Activated naive CD4-positive, alpha-beta T cell treated with Interleukin-2 at 50 U/mL for 16 hours (primary cell): ENCODE measurements at places on chromosomes 3 and 15.
A peak's percentile ranks its signal among the peaks of the same experiment; 100 is the strongest.

DNA sequence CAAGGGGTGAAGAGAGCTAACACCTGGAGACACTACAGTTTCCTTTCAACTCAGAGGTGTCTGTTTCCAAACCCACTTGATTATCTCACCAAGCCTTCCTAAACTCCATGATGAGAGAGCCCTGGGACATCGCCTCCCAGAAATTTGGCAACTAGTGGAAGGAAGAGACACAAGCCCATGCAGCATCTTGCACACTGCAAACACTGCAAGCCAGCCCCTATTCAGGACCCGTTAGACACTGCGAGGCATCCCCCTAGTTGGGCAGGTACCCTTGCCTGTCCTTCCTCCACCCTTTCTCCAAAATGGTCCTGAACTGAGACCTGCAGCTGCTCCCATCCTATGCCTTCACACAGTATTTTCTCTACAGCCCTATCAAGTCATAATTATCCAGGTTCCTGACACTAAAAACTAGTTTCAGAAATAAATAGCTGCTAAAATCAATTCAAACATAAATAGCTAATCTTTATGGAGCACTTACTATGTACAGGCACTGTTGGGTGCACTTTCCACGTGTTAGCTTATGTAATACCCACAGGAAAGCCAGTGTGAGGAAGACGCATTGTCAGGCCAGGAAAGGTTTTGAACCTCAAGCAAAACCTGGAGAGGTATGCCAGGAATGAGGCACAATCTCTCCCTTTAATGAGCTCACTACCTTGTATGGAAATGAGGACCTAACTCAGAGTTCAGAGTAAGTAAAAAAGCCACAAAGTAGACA is 2.8 kb downstream of the MAGI1 start:
- DNase-seq: no peak

- no peak for DNase-seq
These were observed 291.0 kb downstream of the CLSTN2 start for GRCh38 chr3:140225996-140226395.

GRCh38 chr3:177367788-177368187 is 170.5 kb upstream of the TBL1XR1 start:
- DNase-seq: no peak

GRCh38 chr15:31060429-31061140 is 40.9 kb downstream of the TRPM1 start:
- no peak for DNase-seq

DNA sequence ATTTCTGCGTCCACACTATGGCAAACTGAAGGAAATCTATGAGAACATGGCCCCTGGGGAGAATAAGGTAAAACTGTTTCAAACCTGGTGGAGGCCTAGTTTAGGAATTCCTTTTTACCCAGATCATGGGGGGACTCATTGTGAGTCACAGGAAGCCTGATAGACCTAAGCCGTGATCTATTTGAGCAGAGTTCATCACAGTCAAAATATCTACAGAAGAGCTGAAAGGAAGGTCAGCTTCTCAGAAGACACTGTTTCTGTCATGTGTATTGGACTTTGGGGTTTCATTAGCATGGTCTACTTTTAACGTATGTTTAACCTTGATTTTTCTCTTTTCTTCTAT is 1.3 kb downstream of the PSMD2 start:
- no peak for DNase-seq

DNA sequence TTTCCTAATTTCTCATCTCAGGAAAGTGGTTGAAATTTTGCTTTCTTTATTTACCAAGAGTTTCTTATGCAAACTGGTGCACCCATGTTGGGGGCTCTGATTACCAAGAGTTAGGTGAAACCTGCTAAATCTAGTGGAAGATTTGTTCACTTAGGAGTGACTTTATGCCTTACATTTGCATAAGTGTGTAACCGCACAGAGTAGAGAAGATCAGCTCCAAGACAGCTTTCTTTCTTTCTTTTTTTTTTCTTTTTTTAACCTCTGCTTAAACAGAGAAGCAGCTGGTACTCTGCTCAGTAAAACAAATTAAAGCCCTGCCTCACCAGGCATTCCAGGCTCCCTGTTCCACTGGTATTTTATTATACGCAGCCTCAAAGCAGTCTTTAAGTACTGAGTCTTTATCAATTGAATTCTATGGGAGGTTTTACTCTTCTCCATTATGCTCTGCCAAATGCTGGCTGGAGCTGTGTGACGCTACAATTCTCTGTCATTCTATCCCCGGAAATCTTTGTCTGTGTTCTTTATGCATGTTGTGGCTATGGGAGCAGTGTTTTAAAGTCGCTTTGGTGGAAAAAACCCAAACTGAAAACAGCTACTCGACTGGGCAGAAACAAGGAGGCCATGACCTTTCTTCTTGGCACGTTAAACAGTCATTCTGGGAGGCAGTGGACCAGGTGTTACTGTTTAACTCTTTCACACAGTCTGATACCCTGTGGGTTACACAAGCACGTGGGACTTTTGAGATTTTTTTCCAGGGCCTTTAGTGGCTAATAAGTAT is 55.2 kb upstream of the GBE1 start:
- DNase-seq: no peak

DNA sequence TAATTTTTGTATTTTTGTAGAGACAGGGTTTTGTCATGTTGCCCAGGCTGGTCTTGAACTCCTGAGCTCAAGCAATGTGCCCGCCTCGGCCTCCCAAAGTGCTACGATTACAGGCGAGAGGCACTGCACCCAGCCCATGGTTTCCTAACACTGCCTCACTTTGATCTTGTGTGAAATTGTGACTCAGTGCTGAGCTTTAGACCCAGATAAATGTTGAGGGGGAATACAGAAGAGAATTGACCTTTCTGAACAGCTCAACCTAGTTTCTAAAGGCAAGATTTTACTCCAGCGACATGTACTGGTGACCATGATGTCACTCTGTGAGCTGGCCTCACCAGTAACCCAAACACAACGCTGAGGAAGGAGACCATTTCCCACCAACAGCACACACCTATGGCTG is 73.5 kb downstream of the ATP1B3 start:
- no peak for DNase-seq

- peak; percentile 15 for DNase-seq
These were observed 6.7 kb downstream of the TNFSF10 start for GRCh38 chr3:172516318-172517214.

DNA sequence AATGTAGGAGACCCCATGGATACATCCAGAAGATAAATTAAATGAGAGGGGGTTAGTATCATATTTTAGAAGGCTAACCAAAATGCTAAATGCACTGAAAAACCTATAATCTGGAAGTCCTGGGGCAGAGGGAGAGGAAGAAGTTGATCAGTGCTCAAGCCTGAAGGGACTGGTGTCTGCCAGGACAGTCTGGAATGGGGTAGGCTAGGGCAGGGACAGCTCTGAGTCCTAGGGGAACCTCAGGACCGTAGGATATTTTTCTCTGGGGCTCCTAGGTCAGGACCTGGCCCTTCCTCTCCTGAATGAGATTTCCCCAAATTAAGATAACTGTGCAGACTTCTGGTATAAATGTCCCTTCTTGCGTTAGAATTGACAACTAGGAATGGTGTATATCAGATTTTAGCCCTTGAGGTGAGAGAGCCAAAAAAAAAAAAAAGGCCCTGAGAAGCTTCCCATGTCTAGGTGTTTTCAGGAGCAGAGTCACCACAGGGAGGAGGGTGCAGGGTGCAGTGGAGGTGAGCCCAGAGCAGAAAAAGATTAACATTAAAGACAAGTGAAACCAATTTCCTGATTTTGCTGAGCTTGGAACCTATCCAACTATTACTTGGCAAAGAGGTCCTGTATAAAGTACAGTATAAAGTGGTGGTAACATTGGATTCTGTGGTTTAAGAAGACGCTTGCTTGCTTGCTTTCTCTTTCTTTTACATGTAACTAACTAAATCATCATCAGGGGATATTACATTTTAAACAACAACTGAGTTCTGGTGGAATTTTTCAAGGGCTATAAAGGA is 63.5 kb downstream of the HACD2 start:
- no peak for DNase-seq

GRCh38 chr15:36908991-36909390 is 191.4 kb downstream of the MEIS2 start:
- no peak for DNase-seq

GRCh38 chr3:118088696-118089095 is 946.0 kb downstream of the IGSF11 start:
- DNase-seq: no peak

- no peak for DNase-seq
These were observed 48.4 kb downstream of the MOBP start for GRCh38 chr3:39515681-39516441.

DNA sequence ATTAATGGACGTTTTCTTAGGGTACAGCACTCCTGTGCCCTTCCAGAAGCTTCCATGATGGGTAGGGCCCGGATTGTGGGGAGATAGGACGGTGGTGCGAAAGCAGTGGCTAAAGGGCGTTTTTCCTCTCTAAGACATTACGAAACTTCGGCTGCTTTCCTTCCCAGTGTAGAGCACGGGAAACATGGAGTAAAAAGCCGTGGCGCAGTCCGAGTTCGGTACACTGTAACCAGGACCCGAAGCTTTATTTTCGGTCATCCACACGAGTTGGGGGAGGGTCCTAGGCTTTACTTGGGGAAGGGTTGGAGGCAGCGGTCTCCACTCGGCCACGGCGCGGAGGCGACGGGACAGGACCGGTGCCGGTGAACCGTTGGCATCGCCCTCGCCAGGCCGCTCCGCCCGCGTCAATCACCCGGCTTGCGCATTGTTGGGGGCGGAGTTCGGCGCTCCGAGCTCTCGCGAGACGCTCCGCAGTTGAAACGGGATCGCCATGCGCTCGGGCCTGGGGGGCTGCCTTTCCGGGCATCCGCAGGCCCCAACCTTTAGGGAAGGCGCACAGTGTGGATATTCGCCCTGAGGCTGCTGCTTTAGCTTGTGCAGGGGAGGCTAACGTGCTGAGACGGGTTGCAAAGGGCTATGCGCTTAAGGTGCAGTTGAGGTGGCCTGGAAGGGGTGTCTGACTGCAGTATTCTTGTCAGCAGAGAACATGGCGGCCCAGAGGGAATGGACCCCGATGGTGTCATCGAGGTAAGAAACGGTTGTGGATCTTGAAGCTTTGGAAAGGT is 546 bp downstream of the EIF4A2 start:
- DNase-seq: peak; percentile 76

DNA sequence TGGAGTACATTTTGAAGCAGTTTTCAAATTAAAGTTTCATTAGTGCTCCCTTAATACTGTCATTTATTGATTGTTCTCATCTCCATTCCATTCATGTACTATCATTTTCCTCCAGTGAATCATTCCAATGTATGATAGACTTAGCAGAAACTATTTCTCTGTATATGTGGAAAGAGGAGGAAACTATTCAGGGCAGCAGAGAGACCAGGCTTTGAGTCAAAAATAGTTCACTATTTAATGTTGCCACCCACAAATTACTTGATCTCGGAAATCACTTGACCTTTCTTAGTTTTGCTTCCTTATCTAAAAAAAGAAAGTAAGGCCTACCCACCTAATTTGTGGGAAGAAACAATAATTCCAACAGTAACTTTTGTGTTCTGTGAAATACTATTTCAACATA is 610.5 kb upstream of the ZNF385D start:
- no peak for DNase-seq

DNA sequence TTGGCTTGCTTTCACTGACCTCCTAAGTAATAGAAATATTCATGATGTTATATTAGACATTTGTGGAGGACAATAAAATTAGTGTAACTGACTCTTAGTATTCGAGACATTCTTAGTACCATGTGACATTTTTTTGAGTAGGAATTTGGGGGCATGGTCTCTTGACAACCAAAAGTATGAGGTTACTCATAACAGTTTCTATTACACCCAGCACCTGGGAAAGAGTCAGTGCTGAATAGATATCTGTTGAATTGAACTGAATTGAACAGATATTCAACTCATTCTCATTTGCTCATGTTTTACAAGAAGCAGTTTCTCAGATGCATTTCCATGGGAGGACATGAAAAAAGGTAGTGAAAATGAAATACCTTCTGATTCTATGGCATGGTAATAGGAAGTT is 84.4 kb downstream of the CMSS1 start:
- no peak for DNase-seq

DNA sequence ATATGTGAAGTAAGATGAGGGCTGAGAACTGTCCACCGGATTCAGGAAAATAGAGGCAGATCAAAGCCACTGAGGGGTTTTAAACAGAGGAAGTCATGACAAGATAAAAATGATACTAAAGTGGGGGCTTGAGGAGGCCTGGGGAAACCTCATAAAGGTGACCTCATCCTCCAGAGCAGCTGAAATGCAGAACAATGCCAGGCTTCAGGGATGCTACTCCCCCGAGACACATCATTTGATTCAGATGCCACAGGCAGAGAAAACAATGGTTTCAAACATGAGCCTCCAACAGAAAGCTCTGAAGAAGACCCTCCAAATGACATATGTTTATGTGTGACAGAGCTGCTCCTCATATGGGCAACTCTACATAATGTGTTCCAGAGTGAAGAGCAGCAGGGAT is 6.4 kb downstream of the CFAP20DC start:
- DNase-seq: no peak

DNA sequence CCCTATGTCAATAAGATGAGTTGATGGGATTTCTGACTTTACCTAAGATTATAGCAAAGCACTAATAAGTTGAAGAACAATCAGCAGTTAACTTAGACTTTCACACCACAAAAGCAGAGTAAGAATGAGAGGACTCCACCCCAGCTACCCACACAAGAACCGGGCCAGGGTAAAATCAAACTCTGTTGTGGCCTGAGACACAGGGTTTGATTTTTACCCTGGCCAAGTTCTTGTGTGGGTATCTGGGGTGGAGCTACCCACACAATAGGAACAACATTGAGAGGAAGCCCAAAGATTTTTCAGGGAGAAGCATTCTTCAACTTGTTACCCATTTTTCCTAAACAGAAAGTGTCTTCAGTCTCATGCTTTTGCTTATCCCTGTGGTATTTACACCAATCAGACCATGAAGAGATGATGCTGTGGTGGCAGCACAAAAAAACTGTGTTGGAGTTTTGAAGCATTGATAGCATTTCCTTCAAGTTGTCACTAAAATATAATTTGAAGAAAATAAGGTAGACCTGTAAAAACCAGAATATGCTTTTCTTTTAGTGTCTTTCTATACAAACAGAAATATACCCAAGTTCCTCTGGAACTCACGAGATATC is 25.6 kb downstream of the CPOX start:
- no peak for DNase-seq

- DNase-seq: no peak
These were observed 11.0 kb downstream of the THBS1 start for GRCh38 chr15:39591896-39592315.
